Activated naive CD4-positive, alpha-beta T cell treated with Interleukin-2 at 50 U/mL for 16 hours (primary cell): ENCODE measurements at places on chromosomes 3 and 15.

DNA sequence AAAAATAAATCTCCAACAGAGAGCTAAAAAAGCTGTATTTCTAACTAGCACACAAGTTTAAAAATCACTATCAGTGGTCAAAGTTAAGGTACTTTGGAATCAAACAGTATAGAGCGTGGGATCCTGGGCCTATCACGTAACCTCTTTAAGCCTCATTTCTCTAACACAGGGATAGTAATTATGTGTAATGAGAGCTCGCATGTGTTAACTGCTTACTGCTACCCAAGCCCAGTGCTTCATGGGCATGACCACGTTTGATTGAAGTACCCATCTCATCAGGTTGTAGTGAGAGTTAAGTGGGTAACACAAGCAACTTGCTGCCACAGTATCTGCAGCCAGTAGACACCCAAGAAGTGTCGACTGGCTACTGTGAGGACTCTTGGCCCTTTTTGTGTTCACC is 28.2 kb upstream of the NOX5 start:
- DNase-seq: no peak

DNA sequence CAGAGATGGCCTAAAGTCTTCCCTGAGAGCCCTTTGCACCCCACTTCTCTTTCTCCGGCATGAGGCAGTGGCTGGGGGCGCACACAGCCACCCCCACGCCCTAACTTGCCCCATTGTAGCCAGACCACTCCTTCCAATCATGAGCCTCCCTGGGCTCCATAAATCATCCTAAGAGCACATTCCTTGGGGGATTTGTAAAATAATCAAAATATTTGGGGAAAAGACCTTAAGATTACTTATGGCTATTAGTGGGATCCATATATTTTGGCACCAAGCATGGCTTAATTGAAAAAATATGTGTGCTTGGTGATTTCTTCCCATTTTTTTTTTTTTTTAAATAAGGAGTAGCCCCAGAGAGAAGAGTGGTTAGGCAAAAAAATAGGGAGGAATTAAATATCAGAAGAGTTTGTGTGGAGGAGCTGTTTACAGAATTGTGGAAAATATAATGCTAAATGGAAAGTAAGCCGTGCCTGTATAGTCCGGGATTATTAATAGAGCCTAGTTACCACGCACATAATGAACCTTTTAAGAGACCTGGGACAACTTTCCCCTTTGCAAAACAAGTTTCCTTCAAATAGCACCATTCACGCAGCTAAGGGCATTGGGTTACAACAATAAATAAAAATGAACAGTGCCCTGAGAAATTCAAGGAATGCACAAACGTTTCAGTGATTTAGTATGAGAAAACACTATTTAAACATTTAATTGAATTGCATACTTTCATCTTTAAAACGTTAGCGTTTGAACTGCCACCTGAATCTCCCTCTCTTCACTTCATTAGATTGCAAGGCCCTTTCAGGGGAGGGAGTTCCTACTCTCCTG is 46.1 kb downstream of the SMAD6 start:
- no peak for DNase-seq

DNA sequence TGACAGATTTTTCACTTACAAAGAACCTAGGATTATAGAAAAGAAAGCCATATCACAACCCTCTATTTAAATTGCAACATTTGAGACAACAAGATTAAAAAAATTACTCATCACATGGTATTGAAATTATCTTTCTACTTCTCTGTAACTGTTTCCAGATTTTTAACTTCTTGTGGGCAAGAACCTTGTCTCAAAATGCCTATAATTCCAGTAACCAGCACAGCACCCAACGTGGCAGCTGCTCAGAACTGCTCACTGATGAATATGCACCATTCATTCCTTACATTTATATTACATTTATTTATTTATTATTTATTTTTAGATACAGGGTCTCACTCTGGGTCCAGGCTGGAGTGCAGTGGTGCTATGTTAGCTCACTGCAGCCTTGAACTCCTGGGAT is 216.1 kb downstream of the THRB start:
- DNase-seq: no peak

DNA sequence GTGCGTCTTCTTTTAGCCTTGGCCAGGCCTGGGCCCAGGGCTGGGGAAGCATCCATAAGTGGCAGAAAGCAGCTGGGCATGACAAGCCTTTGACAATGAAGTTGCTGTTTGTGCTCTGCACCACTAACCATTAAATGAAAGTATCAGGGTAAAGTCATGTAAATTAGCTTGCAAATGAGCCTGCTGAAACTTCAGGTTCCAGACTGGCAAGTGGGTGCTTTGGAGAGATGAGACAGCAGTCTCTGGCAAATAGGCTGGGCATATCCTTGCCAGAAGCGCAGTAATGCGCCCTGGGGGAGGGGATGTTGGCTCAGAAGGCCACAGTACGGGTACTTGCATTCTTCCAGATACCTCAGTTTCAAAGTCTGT is 40.7 kb downstream of the RAB6B start:
- no peak for DNase-seq

DNA sequence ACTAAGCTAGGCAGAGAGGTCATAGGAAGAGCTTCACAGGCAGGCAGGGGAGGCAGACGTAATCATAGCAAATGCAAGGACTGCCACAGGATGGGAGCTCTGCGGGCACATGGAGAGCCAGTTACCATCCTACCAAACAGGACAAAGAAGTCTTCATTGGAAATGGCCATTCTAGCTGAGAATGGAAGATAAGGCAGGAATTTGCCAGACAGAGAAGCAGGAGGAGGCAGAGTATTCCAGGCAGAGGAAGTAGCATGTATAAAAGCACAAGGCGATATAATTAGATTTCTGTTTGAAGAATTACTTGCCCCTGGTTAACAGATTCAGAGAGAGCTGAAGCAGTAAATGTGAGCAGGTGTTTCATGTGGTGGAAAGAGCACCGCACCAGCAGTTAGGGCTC is 3.5 kb upstream of the SEMA5B start:
- DNase-seq: no peak

DNA sequence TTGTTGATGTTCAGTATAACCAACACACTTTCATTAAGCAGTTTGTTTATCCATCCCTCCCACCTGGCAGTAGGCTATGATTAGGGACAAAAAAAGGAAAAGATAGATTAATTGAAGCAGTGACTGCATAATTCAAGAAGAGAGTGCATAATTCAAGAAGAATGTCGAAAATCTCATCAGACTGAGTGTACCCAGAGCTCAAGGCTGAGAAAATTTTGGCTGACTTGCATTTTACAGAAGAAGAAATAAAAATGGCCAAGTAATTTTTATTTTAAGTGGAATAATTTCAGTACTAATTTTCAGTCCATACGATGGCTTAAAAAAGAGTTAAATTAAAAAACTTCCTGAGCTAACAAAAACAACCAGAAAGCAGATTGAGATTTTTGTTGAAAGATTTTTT is 145.4 kb upstream of the LRRFIP2 start:
- no peak for DNase-seq

DNA sequence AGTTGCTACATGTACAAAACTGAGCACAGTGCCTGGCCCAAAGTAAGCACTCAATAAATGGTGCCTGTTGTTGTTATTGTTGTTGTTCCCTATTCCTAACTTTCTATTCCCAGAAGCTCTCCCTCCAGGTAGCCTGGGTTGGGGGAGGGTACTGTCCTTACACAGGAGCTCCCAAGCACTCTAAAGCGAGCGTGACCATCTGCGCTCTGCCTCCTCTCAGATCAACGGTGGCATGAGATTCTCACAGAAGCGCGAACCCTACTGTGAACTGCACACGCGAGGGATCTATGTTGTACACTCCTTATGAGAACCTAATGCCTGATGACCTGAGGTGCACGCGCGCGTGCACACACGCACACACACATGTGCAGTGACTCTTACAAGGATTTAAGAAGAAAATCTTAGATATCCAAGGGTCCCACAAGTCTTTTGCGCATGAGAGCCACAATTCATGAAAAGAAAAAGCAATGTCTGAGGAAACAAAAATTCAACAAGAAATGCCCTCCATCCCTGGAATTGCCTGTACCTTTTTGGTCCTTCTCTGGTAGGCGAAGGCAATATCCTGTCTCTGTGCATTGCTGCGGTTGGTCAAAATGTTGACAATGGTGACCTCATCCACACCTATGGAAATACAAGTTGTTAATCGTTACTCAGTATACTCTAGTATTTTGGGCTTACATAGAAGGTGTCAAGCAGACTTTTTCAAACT is 33.7 kb downstream of the ANXA2 start:
- DNase-seq: no peak

- no peak for DNase-seq
Observed at GRCh38 chr15:49734831-49735508, 114.1 kb downstream of the DTWD1 start.

- peak; percentile 82 for DNase-seq
Observed at GRCh38 chr15:65856821-65857455, 12.4 kb upstream of the RAB11A start.

DNA sequence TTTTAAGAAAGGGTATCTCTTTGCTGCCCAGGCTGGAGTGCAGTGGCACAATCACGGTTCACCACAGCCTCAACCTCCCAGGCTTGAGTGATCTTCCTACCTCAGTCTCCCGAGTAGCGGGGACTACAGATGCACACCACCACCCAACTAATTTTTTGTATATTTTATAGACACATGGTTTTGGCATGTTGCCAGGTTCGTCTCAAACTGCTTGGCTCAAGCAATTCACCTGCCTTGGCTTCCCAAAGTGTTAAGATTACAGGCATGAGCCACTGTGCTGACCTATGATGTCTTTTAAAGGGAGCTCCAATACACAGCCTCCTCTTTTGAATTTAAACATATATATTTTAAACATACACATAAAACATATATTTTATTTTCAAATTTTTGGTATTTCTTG is 60.9 kb downstream of the SLC9C1 start:
- no peak for DNase-seq

GRCh38 chr3:46312991-46313390 is 40.9 kb upstream of the CCR2 start:
- DNase-seq: no peak

DNA sequence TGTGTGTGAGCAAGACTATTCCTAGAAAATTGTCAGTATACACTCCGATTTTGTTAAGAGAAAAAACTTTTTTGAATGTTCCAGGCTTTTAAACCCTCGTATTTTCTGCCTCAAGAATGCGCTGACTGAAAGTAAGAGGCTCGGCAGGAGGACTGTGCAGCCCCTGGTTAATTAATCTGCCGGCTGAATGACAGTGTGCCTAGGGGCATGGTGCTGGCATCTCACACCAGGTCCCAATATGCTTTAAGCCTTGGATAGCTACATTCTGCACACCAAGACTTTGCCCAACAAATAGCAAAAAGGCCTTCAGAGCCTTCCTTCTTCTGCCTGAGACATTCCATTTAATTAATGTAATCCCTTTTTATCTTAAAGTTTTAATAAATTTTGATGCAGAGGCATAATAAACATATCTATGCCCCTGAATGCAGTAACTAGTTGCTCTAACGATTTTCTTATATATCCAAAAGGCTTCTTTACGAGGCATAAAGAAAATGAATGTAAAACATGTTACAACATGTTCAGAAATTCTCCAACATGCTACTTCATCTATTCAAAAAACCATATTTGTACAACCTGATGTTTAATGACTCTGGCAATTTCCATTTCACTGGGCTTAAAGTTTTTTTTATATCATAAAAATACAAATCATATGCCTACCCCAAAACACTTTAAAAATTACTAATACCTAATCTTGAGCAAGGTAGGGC is 37.9 kb downstream of the DPH6 start:
- no peak for DNase-seq

DNA sequence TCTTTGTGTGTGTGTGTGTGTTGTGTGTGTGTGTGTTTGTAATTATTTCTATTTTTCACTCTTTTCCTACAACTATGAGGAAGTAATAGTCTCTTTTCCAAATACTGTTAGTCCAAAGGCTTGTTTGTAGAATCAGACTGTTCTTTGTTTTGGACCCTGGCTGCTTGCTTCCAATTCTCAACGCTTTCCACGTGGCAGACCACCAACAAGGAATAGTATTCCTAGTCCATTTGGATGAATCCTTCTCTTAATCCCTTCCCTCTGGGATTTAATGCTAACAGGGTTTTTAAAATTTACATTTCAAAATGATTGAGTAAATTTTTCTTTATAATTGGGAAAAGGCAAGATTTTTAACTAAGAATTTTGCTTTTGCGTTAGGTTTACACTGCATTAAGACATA is 62.7 kb downstream of the ADAMTSL3 start:
- DNase-seq: no peak

GRCh38 chr3:184428561-184429175 is 48.8 kb downstream of the CHRD start:
- DNase-seq: no peak

- no peak for DNase-seq
Observed at GRCh38 chr3:126486360-126486847, 10.7 kb upstream of the ZXDC start.

DNA sequence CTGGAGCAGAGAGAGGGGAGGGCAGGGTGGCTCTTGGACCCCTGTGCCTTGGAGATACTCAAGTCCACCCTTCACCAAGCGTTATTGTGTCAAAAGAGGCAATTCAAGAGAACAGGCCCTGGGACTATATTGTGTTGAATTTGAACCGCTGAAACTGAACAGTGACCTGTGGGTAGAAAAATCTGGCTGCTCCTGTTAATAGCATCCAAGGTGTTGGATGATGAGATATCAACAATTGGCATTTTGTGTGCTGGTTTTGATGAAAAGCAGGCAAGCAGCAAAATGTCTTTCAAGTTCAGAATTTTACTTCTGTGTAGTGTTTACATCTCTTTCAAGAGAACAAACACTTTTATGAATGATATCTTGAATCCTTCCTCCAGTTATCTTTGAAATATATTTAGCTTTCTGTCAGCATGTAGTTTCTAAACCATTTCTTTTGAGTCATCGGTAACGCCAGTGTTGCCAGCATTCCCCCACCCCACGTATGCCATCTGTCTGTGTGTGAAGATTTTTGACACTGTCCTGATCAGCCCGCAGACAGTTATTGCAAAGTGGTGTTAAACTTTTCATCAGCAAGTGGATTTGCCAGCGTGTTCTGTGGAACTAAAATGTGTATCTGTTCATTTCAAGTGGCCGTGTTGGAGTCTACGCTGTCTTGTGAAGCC is 34.8 kb downstream of the PDHB start:
- no peak for DNase-seq

GRCh38 chr3:171806200-171807128 is 3.8 kb downstream of the PLD1 start:
- no peak for DNase-seq

DNA sequence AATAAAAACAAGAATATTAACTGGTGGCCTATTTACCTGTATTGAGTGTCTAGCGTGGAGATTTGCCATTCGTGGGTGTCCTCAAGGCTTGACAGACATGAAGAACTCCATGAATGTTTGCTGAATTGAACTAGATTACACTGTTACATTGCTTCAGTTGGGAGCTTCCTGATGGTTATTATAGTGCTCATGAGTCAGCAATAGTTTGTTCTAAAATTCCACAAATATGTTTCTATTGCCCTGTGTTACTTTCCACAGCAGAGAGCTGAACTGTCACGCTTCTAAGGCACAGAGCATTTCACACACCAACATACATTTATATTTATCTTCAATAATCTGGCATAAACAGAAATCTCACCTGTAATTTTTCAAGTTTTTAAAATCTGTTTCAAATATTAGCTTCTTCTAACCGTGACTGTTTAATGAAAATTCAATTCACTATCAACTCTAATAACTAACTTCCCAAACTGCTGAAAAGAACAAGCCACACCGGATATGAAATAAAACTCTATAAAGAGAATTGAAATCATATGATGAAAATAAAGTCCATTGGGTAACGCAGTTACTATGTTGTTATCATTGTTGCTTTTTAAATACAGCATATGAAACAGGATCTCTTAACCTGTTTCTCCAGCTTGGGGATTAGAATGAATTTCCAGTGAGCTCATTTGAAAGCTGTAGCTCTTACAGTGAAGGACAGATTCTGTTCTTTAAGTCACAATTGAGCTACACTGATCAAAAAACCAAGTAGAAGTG is 61.2 kb upstream of the MCF2L2 start:
- no peak for DNase-seq
